ENCODE measurements at places on chromosomes 5 and 9.

- no peak for DNase-seq
Observed at GRCh38 chr9:76452839-76453238, 6.1 kb upstream of the GCNT1 start.

- no peak for DNase-seq
Observed at GRCh38 chr9:84137968-84138367, 157.4 kb downstream of the RMI1 start.

DNA sequence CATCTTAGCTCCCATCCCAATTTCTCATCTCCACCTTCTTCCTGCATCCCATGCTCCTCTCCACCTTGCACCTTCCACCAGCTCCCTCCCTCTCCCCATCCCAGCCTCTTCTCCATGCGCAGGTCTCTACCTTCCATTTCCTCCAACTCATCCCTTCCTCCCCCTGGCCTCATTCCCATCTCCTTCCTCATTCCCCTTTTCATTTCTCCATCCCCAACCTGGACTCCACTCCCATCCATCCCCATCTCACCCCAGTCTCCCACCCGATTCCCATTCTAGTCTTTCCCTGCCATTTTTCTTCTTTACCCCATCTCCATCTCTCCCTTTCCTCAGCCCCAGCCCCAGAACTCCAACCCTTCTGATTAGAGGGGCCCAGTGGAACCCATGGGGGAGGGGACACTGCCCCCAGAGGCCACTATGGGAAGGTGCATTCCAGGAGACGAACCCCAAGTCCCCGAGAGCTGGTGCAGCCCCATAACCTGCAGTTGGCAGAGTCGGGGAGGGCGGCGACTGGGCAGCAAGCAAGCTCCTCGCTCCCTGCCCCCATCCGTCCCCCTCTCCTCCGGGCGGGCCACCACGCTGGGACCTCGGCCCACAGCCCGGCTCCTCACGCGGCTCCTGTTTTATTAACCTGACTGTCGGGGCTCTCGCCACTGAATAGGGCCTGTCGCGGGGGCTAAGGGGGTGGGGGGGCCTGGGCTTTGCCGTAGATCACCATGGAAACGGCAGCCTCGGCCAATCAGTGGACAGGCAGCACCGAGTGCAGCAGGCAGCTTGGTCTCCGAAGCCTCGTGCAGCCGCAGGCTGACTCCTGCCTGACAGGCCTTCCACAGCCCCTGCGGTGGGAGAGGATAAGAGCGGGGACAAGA, 66.7 kb downstream of the PCDH1 start:
- DNase-seq = no peak

GRCh38 chr5:156667616-156668015, 182.5 kb upstream of the PPP1R2B start:
- no peak for DNase-seq

GRCh38 chr9:131927091-131927490, 152.6 kb downstream of the MED27 start:
- no peak for DNase-seq

DNA sequence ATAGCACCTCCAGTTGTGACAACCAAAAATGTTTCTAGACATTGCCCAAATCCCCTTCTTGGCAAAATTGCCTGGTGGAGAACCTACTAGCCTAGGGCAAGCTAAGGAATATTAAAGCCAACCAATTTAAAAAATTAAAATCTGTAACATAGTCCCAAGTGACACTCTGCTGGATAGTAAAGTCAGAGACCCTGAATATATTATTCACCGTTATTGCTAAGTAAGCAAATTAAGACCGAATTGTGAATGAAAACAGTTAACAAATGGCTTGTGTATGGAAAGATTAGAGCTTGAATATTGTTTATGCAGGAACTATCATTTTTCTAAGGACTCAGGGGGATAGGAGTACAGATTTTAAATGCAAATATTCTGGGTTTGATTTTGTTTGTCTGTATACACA, 208.1 kb downstream of the DMAC1 start:
- DNase-seq = no peak

GRCh38 chr5:45750574-45750973, 54.4 kb upstream of the HCN1 start:
- no peak for DNase-seq

GRCh38 chr9:90142580-90142979, 500.0 kb downstream of the DIRAS2 start:
- no peak for DNase-seq

DNA sequence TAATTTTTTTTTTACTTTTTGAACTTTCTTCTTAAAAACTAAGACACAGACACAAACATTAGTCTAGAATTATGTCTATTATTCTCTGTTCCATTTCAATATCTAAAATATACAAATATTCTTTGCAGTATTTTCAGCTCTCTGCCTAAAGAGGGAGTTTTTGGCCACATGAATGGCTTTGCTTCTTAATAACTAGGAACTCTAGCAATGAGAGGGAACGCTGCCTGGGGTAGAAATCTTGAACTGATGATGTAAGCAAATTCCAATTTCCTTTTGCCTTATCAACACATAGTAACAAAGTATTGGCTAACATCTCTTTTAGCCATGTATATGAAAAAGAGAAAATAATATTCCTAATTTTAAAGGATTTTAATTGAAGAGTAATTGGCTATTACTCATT, 51.9 kb downstream of the SLC25A46 start:
- DNase-seq = no peak

DNA sequence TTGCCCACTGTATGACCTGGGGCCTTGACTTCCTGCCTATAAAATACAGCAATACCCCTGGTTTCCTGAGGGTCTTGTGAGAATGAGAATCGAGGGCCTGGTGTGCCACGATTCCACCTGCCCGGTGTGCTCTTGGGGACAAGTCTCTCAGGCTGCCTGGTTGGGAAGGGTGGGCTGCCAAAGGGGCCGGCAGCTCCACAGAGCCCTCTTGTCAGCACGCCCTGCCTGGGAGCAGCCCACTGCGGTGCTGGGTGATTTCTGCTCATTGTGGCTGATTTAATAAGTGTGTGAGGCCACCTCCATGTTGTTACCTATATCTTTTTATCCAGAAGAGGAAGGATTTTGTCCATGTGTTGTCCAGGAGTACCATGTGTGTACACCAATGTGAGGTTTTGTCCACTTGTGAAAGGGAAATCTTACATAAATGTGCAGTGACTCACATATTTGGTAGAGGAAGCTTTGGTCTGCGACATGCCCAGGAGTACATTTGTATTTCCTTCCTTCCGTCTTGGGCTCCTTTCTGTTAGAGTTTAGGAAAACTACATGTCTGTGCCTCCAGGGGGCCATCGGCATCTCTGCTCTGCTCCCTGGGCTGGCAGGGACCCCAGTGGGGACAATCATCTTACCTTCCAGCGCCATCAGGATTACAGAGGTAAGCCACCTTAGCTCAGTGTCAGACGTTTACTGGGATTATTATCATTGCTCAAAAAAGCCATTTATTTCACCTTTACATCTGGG, 108.6 kb downstream of the PHF2 start:
- DNase-seq = no peak

DNA sequence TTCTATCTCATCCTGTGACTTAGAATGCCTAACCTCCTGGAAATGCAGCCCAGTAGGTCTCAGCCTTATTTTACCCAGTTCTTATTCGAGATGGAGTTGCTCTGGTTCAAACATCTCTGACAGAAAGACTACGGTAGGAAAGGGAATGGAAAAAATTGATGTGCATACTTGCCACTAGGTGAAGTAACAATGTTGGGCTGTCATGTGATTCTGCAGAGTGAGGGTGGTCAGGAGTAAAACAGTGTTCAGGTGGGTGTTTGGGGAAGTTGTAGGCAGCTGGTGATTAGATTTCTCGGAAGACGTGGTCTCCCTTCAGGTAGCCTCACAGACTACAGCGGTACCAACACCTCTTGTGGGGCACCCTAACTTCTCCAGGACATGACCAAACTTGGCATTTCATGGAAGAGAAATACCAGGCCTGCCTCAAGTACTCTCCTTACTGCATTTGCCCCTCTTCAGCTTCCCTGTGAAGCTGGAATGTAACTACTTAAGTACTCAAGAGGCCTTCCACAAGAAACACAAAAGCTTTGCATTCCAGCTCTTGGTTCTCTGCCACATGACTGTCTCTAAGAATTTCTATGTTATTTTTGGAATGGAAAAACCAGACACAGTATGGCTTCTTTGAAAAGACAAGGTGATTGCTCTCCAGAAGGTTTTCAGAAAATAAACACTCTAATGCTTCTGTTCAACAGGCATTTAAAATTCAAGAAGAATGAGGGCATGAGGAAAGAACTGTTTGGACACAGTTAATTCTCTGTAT, 17.4 kb upstream of the ENTREP1 start:
- DNase-seq = no peak

DNA sequence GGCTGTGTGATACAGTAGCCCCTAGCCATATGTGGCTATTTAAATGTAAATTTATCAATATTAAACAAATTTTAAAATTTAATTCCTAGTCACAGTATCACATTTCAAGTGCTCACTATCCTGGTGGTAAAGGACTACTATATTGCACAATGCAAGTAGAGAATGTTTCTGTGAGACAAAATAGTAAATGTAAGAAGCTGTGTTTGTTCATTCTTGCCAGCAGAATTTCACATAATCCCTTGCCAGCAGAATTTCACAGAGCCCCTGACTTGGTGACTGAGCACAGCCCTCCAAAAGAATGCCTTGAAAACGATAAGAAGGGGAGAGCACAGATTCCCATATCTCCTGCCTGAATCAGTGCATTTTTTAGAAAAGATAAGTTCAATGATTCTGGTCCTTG, 75.9 kb upstream of the SELENOP start:
- DNase-seq = no peak

DNA sequence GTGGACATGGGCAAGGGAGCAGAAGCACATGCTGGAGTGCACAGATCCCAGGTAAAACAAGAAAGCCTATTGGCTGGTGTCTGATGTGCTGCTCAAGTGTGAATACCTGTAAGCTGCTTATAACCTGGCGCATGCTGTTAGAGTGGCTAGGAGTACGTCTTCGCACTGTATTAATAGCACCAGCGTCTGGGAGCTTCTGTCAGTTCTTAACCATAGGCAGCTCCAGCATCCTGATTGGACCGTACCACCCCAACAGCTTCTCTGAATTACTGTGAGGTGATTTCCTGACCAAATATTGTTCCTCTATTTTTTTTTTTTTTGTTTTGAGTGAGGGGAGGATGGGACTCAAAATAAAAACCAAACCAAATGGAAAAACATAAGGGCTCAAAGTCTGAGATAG, 987.6 kb downstream of the PTPRD start:
- no peak for DNase-seq

- DNase-seq = no peak
Observed at GRCh38 chr9:92333282-92333634, 7.5 kb downstream of the CENPP start.

DNA sequence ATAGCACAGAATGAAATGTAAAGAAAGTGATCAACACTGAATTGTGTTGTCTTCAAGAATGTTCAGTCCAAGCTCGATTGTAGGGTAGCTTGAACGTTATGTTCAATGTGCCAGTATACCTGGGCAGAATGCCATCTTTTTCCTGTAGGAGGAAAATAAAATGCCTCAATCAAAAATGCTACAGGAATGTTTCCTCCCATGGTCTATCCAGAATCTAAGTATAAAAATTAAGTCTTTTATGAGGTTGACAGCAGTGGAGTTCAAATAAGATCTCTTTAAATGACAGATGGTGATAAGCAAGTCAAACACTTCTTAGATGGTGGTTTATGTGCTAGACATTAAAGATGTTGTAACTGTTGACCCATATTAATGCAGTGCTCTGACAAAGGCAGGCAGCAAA, 488.6 kb downstream of the CSNK1G3 start:
- DNase-seq = no peak

DNA sequence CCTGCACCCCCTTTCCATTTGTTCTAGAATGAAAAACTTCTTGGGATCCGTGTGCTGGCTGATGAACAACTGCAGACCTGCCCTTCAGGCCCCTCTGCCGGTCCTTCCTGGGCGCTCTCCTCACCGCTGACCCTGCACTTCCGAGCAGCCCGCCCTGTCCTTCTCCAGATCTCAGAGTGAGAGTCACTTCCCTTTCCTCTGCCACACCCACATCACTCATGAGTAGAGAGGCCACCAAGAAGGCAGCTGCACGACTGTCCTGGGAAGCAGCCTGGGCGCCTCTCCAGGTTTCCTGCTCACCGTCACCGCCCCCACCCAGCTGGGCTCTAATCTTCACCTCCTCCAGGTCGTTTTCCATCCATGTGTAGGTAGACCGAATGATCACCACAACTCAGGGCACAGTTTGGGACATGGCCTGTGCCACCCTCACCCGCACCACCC, 35.0 kb upstream of the NSMF start:
- peak; percentile 33 for DNase-seq

GRCh38 chr5:140295414-140295813, 7.5 kb downstream of the PFDN1 start:
- no peak for DNase-seq
